ENCODE measurements at places on chromosomes 12 and 14.
A peak's percentile ranks its signal among the peaks of the same experiment; 100 is the strongest.

GRCh38 chr14:32263939-32264567 lies 61.0 kb upstream of the RNU6-8 start:
- no peak for DNase-seq

GRCh38 chr14:24279301-24280186 lies 8.1 kb upstream of the RABGGTA start:
- peak; percentile 15 for DNase-seq

DNA sequence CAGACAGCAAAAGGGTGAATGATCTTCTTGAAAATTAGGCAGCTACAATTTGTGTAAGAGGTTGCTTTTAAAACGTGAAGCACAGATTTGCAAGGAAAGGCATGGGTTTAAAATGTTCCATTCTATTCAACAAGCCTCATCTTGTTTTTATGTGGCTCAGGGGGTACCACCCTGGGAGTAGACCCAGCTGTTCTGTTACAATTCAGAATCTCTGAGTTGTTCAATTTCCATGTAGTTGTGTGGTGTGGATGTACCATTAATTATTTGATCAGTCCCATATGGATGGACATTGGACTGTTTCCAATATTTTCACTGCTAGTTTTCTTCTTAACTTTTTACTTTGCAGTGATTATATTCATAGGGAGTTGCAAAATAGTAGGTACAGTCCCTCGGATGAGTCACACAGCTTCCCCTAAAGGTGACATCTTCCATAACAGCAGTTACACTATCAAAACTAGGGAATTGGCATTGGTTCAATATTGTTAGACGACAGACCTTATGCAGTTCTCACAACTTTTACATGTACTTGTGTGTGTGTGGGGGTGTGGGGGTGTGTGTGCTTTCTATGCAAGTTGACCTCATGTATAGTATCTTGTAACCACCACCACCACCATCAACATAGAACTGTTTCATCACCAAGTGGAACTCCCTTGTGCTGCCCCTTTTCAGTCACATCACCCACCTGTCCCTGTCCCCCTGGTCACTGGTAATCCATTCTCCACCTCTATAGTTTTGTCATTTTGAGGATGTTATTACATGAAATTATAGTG lies 59.0 kb upstream of the CAPRIN2 start:
- no peak for DNase-seq

DNA sequence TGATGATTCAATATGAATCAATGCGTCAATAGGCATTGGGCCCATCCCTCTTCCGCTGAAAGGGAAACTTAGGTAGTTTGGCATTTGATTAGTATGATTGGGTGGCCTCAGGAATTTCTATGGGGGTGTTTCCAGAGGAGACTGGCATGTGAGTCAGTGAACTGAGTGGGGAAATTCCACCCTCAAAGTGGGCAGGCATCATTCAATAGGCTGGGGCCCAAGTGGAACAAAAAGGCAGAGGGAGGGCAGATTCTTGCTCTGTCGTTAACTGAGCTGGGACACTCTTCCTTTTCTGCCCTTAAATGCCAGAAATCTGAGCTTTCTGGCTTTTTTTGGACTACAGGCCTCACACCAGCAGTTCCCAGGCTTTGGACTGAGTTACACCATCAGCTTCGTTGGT lies 373.5 kb downstream of the RPS29 start:
- DNase-seq = no peak

DNA sequence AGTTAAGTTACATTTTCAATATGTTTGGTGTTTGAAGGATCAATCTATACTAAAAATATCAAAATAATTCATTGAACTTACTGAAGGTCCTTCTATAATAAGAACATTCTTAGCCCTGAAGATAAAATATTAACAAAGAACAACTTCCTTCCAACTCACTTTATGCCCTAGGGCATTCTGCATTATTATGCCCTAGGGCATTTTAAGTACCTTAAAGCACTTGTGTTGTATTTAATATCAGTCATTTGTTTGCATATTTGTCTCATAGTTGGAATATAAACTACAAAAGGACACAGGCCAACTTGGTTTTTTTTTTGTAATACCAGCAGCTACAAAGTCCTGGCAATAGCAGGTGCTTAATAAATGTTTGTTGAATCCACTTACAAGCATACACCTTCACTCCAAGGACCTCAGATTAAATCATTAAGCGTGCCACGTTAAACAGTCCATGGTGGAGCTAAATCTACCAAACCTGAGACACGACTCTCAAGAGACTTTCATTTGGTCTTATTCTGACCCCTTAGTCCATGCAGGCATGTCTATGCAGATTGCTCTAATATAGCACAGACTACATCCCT lies 50.7 kb downstream of the EPS8 start:
- DNase-seq = no peak

DNA sequence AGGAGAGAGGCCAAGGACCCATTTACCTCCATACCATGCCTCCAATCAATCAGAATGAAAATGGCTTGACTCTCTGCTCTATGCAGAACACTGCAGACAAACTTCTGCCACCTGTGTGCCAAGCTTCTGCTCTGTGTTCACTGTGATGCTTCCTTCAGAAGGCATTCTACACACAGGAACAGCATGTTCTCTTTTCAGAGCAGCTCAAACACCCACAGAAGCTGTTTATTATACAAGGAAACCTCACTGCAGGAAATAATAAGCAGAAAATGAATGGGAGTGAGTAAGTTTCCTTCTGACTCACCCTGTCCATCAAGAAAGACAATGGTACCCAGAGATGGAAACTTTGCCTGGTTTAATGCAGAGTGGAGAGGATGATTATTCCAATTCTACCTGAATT lies 2.4 kb upstream of the ESR2 start:
- no peak for DNase-seq

DNA sequence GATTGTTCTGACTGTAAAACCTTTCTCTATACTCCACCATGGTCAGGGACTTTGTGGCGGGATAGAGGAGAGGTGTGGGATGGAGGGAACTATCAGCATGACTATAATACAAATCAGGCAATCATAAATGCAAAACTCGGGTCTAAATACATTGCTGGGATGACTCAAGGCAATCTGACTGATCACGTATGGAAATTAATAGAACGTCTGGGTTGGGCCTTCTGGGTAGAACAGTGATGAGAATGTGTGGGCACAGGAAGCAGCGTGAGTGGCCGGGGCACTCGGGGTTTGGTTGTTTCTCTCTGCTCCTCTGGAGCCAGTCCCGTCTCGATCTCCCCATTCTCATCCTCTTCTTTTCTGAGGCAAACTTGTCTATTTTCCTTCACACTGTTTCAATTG lies 485.8 kb downstream of the VRK1 start:
- no peak for DNase-seq

GRCh38 chr14:99564926-99565259 lies 39.1 kb downstream of the CCDC85C start:
- DNase-seq = no peak

DNA sequence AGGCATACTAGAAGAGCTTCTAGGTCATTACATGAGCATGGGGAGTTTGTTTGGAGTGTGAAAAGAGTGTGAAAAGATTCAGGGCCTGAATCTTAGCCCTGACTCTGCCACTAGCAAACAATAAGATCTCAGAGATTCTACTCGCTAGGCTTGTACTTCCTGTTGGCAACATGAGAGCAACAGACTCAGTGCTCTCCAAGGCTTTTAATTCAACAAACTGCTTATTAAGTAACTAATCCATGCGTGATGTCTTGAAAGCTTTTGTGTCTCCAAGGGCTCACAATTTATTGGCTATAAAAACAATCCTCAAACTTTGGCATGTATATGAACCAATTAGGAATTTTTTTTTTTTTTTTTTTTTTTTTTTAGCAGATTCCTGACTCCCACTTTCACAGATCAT lies 105.1 kb downstream of the STXBP6 start:
- no peak for DNase-seq

GRCh38 chr12:84508851-84509260 lies 403.7 kb downstream of the SLC6A15 start:
- no peak for DNase-seq

- DNase-seq = no peak
Observed at GRCh38 chr12:18581232-18581962, 156.4 kb downstream of the PLCZ1 start.

- DNase-seq = no peak
Observed at GRCh38 chr14:60681271-60681670, 32.0 kb upstream of the SIX1 start.

- DNase-seq = peak; percentile 35
Observed at GRCh38 chr12:122399592-122400373, 22.7 kb downstream of the CLIP1 start.

DNA sequence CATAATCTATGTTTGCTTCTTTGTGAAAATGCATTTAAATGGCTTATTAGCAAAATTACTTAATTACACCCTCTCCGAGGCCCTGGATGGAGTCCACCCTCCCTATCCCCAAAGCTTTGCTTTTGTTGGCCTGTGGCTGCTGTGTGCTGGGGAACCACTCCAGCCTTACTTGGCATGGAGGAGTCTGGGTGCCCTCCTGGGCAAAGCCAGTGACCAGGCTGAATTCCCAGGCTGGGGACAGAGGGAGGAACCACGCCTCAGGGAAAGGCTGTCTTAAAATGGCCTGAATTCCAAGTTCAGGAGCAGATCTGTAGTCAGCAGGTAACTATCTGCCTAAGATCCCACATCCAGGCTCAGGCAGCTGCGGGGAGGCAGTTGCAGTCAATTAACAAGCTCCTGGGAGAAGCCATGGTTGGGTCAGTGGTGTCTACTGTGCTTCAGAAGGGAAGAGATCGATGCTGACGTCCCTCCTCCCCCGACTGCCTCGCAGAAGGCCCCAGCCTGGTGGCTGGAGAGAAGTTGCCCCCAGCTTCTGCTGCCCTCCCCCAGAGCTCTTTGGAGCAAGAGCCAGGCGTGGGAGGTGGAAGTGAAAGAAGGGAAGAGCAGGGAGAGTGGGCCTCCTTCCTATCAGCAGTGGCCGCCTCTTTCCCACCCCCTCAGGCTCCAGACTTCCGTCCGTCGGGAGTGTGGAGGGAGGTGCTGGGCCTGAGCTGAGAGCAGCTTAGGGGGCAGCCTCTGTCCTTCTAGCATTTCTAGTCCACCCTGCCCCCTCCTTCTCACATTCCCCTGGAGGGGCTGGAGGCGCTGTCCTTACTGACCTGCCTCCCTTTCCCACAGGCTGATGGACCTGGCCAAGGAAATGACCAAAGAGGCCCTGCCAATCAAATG lies 11.3 kb downstream of the VASH1 start:
- DNase-seq = no peak

DNA sequence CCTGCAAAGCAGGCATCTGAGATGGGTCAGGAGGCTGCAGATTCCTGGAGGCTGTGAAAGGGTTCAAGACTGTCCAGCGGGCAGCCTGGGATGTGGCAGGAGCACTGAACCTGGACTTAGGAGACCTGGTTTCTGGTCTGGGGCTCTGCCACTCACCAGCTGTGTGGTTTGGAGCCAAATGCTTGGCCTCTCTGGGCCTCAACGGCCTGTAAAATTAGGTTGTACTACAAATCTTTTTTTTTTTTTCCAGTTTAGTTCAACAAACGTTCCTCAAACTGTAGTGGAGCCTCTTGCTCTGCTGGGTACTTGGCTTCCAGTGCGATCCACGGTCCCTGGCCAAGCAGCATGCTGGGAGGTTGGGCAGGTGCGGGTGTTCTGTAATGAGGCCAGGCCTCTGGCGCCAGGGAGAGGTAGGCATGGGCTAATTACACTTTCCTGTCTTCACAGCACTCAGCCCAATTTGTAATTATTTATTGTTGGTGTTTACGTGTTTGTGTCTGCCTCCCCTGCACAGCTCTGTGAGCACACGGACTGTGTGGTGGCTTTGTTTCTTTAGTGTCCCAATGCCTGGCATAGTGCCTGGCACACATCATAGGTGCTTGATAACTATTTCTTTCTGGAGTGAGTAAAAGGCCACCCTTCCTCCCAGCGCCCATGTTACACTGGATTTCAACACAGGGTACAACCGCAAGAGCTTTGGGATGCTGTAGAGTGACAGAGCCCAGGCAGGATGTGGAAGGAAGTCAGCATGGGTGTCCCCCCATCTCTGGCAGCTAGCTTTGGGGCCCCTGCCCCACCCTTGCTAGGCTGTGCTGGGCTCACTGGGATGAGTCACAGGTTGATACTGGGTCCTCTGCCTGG lies 5.8 kb upstream of the KRT80 start:
- no peak for DNase-seq

- DNase-seq = no peak
Observed at GRCh38 chr12:109290061-109290460, 19.0 kb downstream of the FOXN4 start.

- no peak for DNase-seq
Observed at GRCh38 chr12:113422030-113422885, at the start of gene SDSL. TSS of gene SDSL (plus strand) at chr12:113422380. CDS start at chr12:113427983, 5,603 bp downstream.

GRCh38 chr12:41242603-41243002 lies 54.5 kb downstream of the PDZRN4 start:
- DNase-seq = no peak

GRCh38 chr14:84468153-84468552 lies 1061.8 kb upstream of the FLRT2 start:
- DNase-seq = no peak

DNA sequence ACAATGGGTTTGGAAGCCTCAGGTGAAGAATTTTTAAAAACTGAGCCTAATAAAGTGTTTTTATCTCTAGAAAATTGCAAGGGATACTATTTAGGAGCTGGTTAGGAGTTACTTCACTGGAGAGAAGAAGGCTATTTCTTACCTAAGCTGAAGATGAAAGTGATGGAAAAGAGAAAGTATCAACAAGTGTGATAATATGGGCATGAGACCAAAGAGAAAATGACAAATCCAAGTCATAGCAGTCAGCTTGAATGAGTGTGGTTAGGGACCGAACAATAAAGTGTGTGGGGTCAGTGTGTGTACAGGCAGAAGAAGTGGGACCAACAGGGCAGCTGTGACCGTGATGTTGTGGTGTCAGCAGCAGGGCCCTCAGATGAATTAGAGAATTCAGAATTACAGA lies 24.2 kb upstream of the ADAMTS20 start:
- DNase-seq = no peak

- no peak for DNase-seq
Observed at GRCh38 chr12:76529226-76529918, 30.2 kb downstream of the OSBPL8 start.

DNA sequence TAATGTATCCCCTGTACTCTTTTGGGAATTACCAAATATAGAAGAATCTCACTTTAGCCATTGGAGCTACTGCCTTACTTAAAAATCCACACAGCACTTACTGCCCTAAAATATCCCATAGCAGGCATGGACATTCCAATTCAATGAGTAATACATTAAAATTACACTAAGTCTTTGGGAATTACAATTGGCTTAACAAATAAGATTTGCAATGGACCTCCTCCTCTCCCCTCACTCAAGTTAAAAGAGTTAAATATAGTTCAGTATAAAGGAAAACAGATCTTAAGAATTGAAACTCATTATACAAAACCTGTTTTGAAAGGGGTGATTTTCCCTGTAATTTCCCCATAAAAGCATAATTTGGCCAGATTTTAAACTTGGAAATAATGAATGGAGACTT lies 477.1 kb downstream of the SLC16A7 start:
- no peak for DNase-seq

- no peak for DNase-seq
Observed at GRCh38 chr12:126601184-126602170, 1536.2 kb downstream of the AACS start.

- DNase-seq = no peak
Observed at GRCh38 chr14:26213846-26214575, 383.8 kb downstream of the NOVA1 start.
